Lower lobe of right lung (tissue), 2 donors: ENCODE measurements at places on chromosomes 6 and 20. TPM values are rescaled to one million over a fixed set of nuclear protein-coding genes. Genes with fewer than 3 reads are reported as not detected.

- no peak for DNase-seq
Measured at GRCh38 chr6:47334334-47334733, 24.6 kb upstream of the TNFRSF21 start.

DNA sequence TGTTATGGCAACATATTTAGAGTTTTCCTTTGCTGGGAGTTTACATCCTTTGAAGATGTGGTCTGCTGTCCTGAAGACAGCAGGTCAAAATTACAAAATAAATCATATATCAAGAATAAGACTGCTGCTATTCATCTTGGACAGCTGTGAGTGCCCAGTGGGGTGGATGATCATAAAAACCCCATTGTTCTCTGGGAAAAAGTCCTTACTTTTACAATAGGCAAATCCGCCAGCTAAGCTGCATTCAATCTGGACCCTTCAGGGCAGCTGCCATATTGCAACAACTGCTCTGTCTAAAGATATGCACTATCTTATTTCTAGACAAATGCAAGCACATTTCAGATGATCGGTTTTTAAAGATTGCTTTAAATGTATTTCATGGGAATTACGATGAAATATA, 19.4 kb downstream of the CASS4 start:
- DNase-seq = no peak

DNA sequence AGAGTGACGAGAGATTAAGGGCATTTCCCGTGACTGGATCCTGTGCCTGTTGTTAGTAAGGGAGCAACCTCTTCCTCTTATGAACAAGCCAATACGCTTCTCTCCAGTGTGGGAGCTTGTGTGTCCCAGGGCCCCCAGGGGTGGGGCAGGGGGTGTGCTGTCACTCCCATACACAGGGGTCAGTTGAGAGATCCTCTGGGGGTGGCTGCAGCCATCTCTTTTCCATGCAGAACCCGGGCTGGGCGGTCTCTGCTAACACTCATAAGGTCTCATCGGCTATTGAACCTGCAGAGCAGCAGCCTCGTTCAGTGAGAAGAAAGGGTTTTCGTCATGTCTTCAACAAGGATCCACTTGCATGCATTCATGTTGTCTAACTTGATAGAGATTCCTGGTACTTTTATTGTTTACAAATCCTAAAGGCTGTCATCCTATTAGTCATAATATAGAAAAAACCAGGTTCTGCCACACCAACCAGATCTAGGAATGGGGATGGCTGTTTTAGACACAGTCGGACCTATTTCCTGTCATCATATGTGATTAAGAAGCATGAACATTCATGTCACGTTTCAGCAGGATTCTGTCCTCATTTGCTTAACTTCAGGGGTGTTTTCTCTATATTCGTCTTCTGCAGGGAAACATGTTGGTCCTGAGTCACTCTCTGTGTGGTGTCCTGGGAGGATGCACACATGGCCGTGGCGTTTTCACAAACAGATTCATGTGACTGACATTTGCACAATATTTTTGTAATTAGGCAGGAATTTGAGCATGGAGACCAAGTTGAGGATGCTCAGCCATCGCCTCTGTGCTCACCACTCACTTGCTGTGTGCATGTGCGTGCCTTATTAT, 13.3 kb upstream of the THBS2 start:
- no peak for DNase-seq

GRCh38 chr20:50537546-50538201, 27.5 kb downstream of the PTPN1 start:
- DNase-seq = no peak

- DNase-seq = no peak
Measured at GRCh38 chr6:36308514-36308913, 28.2 kb downstream of the BNIP5 start.

- peak; percentile 68 for DNase-seq
Measured at GRCh38 chr20:19937218-19937617, 79.9 kb upstream of the NAA20 start.

DNA sequence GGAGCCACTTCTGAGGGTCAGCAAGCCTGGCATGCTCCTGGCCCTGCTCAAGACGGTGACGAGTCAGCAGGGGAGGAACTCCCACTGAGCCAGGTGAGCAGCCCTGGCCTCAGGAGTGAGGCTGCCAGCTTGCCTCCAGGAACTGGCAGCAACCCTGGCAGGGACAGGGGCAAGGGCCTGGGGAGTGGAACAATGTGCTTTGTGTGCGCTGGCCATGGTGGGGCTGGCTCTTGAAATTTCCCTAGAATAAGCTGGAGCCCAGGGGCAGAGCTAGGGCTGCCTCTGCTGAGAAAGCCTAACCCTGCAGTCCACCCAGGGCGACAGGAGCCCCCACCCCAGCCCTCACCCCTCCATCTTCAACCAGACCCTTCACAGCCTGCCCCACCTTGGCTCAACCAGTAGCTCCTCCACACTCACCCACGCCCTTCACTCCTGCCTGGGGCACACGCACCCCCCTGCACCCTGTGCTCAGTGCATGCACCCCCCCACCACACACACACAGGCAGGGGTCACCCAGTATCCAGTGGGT, 88.0 kb downstream of the MRPL14 start:
- no peak for DNase-seq

GRCh38 chr6:162873537-162873936, 145.8 kb downstream of the PACRG start:
- no peak for DNase-seq

DNA sequence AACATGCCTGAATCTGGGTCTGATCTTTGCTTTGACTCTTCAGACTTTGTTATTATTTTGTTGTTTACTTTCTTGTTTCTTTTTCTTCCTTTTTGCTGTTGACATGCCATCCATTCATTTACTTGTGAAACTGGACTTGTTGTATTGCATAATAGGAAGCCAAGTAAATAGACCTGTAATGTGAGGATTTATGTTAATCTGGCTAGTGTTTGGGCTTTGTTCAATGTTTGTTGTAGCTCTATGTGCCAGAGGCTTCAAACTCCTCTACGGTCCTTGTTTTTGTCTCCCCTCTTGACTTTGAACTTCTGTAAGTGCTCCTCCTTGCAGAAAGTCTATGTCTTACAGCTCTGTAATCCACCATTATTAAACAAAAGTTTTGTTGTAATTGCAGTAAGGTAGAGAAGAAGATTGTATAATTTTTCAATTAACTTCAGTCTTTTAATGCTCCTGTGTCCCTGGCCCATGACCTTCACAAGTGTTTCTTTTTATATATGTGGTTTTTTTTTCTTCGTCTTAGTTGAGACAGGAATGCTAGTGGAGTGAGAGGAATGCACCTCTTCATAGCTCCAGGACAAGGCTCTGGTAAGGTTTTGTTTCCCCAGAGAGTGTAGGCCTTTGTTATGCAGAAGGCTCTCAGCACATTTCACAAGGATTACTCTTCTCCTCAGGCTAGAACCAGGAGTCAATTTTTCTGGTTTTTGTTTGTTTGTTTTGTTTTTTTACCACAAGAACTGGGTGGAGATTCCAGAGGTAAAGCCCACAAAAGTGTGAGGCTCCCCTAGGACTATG, 1061.8 kb upstream of the CITED2 start:
- DNase-seq = no peak

DNA sequence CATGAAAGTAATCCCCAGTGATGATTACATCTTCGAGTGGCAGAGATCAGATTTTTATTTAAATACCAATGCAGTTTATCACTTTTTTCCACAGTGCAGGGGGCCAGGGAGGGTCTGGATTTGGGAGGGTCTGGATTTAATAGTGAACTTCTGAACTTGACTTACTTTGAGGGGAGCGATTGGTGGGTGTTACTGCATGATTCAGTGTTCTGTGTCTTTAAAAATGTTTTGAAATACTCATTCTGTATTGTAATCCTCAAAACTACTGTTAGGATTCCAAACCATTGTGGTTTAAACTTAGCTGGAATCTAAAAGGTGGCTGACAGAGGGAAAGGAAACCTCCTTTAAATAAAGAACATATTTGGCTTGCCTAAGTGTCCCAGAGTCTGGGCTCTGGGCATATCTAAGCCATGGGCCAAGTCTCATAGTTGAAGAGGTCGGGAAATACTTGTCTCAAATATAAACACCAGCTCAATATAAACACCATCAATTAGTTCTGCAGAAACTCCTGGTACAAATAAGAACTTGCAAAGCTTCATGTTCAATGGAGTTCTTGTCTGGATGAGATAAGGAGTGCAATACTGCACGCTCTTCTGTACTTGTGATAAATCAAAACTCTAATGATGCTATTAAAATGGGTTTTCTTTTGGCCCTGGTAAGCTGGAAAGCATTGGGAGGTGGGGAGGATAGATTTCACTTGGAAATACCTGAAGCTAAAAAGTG, 14.4 kb downstream of the JARID2 start:
- DNase-seq = no peak

- no peak for DNase-seq
Measured at GRCh38 chr6:124604719-124605118, 357.5 kb upstream of the RNF217 start.

- no peak for DNase-seq
Measured at GRCh38 chr6:149948011-149948410, 6.2 kb downstream of the ULBP2 start.

GRCh38 chr6:148999929-149000468, 253.2 kb downstream of the UST start:
- DNase-seq = peak; percentile 57

GRCh38 chr6:33430991-33431879, 11.4 kb downstream of the SYNGAP1 start:
- peak; percentile 71 for DNase-seq

DNA sequence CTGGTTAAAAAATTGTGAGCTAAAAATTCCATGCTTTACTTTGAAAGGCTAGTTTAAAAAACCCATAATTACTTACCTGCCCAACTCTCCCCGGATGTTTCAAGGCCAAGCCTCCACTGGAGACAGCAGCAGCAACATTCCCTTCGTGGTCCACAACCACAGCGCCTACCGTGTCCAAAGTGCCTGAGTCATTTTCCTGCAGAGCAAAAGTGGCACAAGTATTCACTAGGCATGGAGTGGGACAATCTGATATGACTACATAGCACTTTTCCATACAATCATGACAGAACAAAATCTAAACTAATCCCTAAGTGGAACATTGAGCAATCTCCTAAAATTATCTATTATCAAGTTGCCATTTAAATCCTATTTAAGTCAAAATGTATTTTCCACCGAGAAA, 104.8 kb downstream of the TASP1 start:
- no peak for DNase-seq

- no peak for DNase-seq
Measured at GRCh38 chr6:96795481-96795880, 41.8 kb downstream of the GPR63 start.

DNA sequence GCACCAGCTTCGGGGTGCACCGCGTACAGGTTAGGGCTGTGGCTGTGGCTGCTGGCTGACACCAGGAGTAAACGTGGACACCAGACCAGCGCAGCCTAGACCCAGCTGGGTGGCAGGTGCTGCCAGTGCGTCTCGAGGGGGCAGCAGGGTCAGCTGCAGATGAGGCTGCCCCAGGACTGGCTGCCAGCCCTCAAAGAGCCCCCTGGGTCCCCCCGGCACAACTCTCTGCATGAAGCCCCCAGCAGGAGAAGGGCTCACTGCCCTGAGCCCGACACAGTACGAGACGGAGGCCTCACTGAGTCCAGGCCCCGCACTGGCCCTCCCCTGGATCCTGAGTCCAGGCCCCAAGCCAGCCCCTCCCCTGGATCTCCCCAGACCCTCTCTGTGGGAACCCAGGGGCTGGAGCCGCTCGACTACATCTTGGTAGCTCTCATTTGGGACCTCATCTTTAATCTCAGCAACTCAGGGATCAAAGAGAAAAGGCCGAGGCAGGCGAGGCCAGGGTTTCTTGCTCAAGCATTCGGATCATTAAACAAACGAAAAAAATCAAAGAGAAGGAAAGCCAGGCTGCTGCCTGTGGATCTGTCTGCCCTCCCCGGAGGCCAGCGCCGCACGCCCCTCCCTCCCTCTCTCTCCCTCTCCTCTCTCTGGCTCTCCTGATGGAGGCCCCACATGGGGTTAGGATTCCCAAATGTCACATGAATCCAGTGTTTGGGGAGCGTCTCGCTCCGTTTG, 7.0 kb upstream of the NKAIN4 start:
- DNase-seq = no peak

DNA sequence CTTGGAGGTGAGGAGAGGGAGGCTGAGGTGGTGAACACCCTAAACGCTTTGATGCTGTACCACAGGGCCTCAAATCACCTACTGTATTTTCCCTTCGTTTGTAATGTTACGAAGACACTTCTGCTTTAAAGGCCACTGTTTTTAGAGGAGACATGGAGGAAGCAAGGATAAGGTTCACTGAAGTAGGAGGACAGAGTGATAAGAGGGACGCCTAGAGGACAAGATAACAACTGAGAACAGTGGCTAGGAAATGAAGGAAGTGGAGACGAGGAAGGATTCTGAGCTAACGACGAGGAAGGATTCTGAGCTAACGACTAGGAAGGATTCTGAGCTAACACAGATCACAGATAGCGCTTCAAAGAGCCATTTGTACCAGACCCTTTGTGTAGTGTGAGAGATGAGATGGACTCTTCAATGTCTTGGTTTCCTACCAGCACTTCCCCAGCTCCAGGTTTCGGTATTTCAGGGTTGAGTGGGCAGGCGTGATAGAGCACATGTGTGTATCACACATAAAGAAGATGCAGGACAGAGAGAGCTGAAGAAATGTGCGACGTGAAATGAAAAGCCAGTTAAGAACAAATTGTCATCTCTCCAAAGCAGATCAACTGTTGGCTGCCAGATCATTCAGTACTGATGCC, 7.5 kb downstream of the SF3B5 start:
- DNase-seq = no peak

- DNase-seq = no peak
Measured at GRCh38 chr6:166364456-166364855, 18.3 kb downstream of the MPC1 start.

- DNase-seq = no peak
Measured at GRCh38 chr6:166419286-166419685, 36.5 kb upstream of the MPC1 start.

DNA sequence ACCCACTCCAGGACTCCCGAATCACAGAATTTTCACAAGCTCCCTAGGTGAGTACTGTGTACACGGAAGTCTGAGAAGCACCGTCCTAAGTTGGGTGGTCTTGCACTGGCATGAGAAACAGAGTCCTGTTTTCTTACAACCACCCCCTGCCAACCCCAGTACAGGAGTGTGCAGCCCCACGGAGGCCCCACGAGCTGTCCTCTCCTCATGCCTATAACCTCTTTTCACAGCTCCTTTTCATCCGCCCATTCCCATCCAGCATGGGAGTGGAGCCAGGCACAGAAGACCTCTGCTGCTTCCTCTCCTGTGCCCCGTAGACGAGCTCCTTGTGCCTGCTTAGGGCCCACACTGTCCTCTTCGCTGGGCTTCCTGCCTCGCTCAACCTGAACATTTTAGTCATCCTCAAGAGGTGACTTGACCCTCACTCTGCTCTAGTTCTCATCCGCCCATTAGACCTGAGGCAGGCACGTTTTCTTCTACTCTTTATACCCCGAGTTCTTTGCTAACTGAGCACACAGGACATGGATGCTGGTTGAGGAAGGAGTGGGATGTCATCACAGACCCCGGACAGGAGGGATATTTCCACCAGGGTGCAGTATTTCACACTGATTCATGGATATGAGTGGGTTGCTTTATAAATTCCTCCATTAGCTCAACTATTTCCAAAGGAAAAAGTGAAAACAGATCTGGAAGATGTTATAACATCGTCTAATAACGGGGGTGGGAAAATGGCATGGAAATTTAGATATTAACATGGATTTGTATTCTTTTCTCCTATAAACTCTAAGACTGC, 160.5 kb downstream of the TTLL2 start:
- no peak for DNase-seq

GRCh38 chr20:33970229-33970628, 23.5 kb upstream of the RALY start:
- DNase-seq = no peak

Gene DLK2
- total RNA-seq = 0.53 TPM

Gene RIPOR2
- 38.0 TPM for total RNA-seq

Gene CST4
- not detected for total RNA-seq

Gene SNAI1
- total RNA-seq = 1.9 TPM

Gene ZSCAN26
- 12.2 TPM for total RNA-seq

Gene GATA5
- 1.8 TPM for total RNA-seq

Gene CLPSL2
- not detected for total RNA-seq

Gene SYNDIG1
- total RNA-seq = 0.15 TPM

Gene LY6G5B
- total RNA-seq = 11.0 TPM
